ENCODE measurements at places on chromosomes 3 and 15. TPM values are rescaled to one million over a fixed set of nuclear protein-coding genes. Genes with fewer than 3 reads are reported as not detected.

ADAMTSL3 gene
- total RNA-seq: not detected

RLBP1 gene
- total RNA-seq: not detected

GRCh38 chr3:74393426-74393825, 221.0 kb downstream of the CNTN3 start:
- DNase-seq: no peak

DNA sequence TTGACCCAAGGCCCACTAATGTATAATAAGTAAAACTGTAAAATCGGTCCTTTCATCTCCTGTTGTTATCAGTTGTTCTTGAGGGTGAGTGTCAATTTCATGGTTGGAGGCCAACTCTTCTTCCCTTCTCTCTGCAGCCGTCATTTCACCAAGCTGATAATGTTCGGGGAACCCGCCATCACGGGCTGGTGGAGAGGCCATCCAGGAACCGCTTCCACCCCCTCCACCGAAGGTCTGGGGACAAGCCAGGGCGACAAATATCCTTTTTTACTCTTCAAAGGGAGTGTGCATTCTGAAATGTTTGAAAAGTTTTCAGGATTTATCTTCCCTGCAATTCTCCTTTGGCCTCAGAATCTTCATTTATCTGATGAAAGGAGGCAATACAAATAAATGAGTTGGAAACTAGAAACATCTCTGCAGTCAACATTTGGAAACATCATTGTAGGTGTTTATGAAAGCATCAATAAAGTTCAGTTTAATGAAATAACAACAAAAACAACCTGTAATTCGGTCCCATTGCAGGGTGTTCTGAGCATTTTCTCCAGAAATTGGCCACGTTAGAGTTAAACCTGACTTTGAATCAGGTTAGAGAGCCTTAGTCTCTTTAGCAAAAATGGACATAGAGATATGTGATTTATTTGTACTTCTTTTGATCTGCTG, 63.9 kb downstream of the CRTC3 start:
- DNase-seq: no peak

- peak; percentile 57 for DNase-seq
Measured at GRCh38 chr3:170636400-170636973, 50.6 kb upstream of the SLC7A14 start.

Data from RPMI7951 (cell line).